RPMI8226 (cell line): ENCODE measurements at places on chromosomes 2 and 18.

DNA sequence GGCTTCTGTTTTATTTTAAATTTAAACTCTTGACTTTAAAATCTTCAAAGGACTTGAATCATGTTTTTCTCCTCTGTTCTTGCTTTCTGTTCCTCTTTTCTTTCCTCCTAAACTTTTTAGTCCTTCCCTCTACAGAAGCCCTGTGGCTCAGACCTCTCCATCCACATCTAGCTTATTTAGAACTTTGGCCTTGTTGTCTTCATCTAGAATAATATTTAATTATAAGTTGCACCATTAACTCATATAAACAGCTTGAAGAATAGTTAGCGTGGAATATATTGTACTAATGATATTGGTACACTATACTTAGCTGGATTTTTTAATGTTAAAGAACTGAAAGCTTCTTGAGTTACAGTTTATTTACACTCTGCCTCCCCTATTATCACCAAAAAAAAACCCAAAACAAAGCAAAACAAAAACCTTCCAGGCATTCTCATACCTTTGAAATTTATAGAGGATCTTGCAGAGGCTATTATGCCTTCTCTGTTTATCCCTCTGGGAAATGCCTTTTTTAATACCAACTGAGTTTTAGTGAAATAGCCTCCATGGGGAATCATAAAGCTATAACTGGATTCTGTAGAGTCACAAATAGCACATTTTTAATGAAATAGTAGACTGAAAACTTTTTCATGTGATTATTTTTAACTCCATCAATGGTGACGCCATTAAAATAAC, 9.2 kb upstream of the CCDC141 start:
- peak; percentile 44 for DNase-seq

GRCh38 chr2:51212374-51212773, 180.4 kb upstream of the NRXN1 start:
- DNase-seq: no peak

DNA sequence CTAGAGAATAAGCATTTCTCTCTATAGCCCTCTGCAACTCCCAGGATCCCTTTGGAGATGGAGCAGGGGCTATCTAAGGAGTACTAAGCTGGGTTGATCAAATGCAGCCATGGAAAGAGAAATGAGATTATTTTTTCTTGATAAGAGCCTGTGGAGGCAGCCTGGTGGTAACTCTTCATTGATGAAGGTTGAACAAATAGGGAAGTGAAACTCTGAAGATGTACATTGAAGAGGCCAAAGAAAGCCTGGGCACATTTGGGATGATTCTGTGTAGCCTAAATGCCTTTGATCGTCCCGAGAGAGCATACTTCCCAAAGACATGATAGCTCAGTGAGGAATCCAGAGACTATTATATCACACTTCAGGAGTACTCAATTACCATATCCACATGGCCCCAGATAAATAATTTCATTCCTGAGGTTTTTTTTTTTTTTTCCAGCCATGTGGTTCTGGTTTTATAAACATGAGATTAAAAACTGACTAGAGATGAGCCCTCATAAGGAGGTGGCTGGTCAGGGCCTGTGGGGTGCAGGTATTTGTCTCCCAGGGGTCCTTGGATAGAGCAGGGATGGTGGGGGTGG, 192.5 kb downstream of the TPGS2 start:
- DNase-seq: no peak

GRCh38 chr2:235026649-235027557, 75.1 kb downstream of the SH3BP4 start:
- DNase-seq: no peak
